ENCODE measurements at places on chromosomes 3 and 15. TPM values are rescaled to one million over a fixed set of nuclear protein-coding genes. Genes with fewer than 3 reads are reported as not detected.

SKOR1 gene
- total RNA-seq: 4.0 TPM

GOLGA8S gene
- not detected for total RNA-seq

RGMA gene
- 56.6 TPM for total RNA-seq

CCDC9B gene
- total RNA-seq: 0.49 TPM

LRRC31 gene
- total RNA-seq: not detected

PRSS50 gene
- total RNA-seq: not detected

CCR5 gene
- not detected for total RNA-seq

RARRES1 gene
- 1.7 TPM for total RNA-seq
